ENCODE measurements at places on chromosomes 7 and 10.

- no peak for DNase-seq
Measured at GRCh38 chr7:47867286-47867685, 81.0 kb downstream of the PKD1L1 start.

- DNase-seq: no peak
Measured at GRCh38 chr7:27409776-27410175, 167.2 kb downstream of the EVX1 start.

DNA sequence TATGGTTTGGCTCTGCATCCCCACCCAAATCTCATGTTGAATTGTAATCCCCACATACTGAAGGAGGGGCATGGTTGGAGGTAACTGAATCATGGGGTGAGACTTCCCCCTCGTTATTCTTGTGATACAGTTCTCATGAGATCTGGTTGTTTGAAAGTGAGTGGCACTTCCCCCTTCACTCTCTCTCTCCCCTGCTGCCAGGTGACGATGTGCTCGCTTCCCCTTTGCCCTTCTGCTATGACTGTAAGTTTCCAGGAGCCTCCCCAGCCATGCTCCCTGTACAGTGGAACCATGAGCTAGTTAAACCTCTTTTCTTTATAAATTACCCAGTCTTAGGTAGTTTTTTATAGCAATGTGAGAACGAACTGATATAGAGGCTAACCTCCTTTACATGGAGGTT, 16.6 kb downstream of the PLPP4 start:
- DNase-seq: no peak

GRCh38 chr7:96131525-96131924, 190.4 kb downstream of the SLC25A13 start:
- no peak for DNase-seq

DNA sequence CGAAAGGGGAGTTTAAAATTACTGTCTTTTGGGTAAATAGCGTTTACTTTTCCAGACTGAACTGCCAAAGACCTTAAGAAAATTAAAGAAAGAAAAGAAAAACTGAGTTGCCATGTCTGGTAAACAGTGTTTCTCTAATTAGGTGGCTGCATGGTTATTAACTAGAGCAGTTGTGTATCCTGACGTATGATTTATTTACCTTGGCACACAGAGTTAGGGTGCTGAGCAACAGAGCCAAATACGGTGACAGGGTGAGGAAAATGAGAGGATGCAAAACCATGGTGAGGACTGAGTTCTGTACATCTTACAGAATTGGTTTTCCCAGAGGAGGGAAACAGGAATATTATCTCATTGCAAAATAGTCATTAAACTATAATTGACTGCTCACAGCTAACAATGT, 546.4 kb upstream of the FZD8 start:
- DNase-seq: no peak

GRCh38 chr10:111801841-111802240, 381.7 kb downstream of the GPAM start:
- no peak for DNase-seq

- no peak for DNase-seq
Measured at GRCh38 chr7:471866-472639, 47.6 kb downstream of the PDGFA start.

GRCh38 chr7:42961170-42961569, 29.0 kb downstream of the MRPL32 start:
- no peak for DNase-seq

DNA sequence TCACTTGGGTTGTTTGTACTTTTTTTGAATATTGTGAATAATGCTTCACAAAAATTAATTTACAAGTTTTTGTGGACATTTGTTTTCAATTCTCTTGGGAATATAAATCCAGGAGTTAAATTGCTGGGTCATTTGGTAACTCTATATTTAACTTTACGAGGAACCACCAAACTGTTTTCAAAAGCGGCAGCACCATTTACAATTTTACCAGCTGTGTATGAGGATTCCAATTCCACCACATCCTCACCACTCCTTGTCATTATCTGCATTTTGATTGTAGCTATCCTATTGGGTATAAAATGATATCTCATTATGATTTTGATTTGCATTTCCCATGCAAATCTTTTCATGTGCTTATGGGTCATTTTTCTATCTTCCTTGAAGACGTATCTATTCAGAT, 4.0 kb upstream of the NUDT13 start:
- DNase-seq: no peak

DNA sequence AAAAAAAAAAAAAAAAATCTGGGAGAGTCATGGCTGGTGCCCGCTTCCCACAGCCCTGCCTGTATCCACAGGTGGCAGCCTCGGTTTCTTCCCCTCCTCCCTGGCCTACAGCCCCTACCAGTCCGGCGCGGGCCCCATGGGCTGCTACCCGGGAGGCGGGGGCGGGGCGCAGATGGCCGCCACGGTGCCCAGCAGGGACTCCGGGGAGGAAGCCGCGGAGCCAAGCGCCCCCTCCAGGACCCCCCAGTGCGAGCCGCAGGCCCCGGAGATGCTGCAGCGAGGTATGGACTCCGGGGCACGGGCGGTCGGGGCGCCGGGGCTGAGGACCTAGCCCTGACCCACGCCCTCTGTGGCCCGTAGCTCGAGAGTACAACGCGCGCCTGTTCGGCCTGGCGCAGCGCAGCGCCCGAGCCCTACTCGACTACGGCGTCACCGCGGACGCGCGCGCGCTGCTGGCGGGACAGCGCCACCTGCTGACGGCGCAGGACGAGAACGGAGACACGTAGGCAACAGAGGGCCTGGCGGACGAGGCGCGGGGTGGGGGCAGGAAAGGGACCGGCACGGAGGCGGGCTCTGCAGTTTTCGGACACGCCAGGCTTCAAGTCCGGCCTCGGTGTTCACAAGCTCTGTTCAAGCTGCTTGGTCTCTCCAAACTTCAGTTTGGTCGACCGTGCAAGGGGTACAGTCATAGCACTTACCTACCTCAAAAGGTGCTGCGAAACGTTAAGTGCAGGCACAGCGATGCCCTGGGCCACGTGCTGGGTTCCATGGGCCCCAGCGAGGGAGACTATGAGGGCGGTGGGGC, 3.9 kb downstream of the NFKB2 start:
- DNase-seq: peak; percentile 79

DNA sequence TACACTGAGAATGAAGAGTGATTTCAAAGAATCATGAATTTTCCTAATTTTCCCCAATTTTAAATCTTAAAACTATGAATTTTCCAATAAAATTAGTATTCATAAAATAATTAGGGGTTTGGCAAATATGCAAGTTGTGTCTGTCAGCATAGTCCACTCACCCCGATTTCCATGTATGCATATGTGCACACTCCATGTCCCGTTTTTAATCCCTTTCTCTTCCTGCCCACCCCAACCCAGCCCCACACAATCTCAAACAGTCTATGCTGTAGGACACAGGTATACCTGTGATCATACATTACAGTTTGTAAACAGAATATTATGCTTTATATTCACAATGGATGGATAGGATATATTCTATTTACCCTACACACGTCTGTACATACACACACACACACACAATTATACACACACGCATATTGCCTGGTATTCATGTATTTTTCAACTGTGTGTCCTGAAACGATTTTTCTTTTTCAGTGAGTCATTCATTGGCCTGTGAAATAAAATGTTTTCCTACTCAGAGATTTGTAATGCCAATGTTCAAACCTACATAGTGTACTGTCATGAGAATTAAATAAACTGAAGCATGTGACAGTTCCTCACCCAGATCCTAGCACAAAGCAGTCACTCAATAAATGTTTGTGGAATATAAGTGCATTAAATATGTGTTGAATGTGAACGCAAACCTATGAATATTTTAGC, 144.3 kb downstream of the PDE1C start:
- no peak for DNase-seq

DNA sequence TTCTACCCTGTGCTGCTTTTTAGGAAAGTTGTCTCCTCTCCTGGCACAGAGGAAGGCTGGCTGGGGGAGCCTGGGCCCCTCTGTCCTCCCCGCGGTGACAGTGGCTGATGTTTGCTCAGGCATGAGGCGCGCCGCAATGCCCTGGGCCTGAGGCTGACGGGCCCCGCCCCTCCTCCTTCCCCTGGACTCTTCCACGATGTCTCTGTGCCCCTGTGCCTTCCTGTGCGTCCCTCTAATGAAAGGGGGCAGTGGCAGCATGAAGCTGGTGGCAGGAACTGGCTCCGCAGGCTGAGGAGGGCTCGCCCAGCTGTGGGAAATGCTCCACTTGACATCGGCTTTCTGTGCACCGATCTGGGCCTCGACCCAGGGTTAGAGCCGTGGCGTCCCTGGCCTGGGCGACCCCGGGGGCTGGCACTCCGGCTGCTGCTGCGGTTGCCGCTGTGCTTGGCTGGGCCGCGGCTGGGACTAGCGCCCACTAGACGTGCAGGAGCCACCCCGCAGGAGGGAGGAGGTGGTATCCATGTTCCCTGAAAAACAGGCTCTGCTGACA, 67.9 kb downstream of the ZNF680 start:
- no peak for DNase-seq

DNA sequence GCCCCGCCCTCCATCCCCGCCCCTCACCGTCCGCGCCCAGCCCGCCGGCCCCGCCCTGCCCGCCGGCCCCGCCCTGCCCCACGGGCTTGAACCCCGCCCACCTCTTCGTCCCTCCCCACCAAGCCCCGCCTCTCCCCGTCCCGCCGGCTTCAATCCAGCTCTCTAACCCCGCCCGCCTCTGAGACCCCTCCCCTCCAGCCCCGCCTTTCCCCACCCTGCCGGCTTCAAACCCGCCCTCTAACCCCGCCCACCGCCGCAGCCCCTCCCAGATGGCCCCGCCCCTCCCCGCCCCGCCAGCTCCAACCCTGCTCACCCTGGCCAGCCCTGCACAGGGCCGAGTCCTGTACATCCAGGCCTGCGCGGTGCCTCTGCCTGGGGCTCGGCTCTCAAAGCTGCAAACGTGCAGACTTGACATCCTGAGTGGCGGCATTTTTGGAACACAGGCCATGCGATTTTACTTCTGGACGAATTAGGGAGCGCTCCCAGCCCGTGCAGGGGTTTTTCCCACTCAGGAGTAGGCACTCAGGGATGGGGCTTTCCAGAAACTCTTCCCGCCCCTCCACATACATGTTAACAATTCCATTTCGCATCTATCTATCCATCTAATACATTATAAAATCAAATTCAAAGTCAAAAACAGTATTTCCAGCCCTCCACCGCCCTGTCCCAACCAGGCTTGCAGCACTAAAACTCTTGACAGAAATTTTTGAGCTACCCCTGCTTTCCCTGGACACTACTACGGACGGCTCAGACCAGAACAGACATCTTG, 477 bp upstream of the NMT2 start:
- peak; percentile 95 for DNase-seq

- no peak for DNase-seq
Measured at GRCh38 chr10:116055917-116056252, 217.1 kb downstream of the GFRA1 start.

GRCh38 chr7:40041456-40041855, 91.4 kb downstream of the CDK13 start:
- DNase-seq: no peak

All from A549 (cell line).